ENCODE measurements at places on chromosomes 16 and 17.

DNA sequence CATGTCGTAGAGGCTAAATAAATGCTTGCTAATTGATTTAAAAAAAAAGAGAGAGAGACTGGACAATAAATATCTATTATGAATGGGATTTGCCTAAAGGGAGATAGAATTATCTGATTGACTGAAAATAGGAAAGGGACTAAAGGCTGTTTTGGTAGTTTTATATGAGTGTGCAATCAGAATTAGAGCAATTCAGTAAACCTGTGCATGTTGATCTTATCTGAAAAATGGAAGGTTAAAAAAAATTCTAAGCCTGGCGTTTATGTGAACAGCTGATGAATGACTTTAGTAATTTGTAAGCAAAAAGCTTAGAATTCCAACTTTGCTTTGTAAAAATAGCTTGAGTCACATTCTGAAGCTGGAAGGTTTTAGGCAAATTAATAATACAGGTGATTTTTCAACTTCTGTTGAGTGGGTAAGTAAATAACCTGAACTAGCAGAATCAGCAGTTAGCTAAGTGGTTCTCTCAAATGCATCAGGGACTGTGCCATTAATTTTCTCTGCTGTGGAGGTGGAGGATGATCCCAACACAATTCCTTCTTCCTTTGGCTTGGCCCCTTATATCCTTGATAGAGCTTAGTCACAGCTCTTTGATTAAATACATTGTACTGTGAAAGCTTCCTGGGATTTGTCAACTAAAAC is 254.4 kb downstream of the PHKB start:
- DNase-seq = no peak

GRCh38 chr17:8488901-8489300 is 53.2 kb downstream of the NDEL1 start:
- no peak for DNase-seq

GRCh38 chr17:44006272-44006597 is 1.8 kb downstream of the NAGS start:
- DNase-seq = no peak

GRCh38 chr16:18039931-18040330 is 296.6 kb downstream of the NPIPA8 start:
- no peak for DNase-seq

DNA sequence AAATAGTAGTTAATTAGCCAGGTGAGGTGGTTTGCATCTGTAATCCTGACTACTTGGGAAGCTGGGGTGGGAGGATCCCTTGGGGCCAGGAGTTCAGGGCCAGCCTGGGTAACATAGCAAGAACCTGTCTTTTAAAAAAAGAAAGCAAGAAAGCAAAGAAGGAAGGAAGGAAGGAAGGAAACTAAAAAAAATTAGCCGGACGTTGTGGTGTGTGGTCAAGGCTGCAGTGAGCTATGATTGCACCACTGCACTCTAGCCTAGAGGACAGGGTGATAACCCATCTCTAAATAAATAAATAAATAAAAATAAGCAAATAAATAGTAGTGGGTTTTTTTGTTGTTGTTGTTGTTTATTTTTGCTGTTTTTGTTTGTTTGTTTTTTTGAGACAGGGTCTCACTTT is 39.3 kb upstream of the MAP2K6 start:
- peak; percentile 27 for DNase-seq

- no peak for DNase-seq
These were observed 28.1 kb downstream of the NGFR start for GRCh38 chr17:49523196-49523595.

DNA sequence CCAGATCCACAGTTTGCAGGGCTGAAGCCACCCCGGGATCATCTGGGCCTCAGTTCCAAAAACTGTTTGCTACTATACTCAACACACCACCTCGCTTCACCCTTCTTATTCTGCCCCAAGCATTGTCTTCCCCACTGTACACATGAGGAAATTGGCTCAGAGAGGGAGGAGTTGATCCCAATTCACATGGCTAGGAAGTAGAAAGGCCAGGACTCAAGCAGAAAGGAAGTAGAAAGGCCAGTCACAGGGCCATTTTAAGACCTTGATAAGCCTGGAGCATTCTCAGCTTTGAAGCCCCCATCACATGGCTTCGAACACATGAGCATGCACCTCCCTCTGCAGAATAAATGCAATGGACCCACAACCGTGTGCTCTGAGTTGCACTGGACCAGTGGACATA is 7.7 kb upstream of the PRSS22 start:
- DNase-seq = no peak

DNA sequence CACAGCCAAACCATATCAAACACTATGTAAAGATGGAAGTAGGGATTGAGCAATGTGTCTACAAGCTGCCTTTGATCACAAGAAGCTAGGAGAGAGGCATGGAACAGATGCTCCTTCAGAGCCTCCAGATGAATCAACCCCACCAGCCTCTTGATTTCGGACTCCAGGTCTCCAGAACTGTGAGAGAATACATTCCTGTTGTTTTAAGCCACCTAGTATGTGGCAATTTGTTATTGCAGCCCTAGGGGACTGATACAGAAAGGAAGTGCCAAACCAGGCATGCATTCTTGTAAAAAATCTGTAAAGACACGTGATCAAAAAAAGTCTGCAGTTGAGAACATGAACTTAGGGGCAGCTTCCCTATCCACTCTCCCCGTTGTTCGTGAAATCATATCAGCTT is 91.1 kb downstream of the C17orf67 start:
- no peak for DNase-seq

- DNase-seq = no peak
These were observed 465.9 kb upstream of the ERCC4 start for GRCh38 chr16:13453938-13454553.

DNA sequence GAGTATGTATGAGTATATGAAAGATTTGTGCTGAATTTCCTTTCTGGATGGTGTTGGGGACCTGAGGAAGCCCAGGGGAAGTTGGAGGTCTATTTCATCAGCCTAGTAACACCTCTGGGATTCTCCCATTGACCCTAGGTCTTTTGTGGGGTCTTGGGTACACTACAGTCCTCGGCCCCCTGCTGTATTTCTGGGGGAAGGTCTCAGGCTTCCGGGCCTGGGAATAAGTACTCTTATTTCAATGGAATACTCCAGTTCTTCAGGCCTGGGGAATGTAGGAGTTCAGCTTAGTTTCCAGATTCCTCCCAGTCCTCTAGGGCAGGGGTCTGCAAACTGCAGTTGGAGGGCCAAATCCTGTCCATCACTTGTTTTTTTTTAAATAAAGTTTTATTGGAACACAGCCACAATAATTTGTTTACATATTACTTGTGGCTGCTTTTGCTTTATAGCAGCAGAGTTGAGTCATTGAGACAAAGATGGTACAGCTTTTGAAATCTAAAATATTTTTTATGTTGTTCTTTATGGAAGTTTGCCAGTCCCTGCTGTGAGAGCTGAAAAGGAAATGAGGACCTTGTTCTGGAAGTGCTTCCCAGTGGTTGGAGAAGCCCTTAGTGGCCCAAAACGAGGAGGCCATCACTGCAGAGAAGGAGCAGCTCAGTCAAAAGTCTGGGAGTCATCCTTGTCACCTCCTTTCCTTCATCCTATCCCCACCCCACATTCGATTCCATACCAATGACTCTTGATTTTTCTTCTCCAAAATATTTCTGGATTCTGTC is 142.5 kb upstream of the HS3ST2 start:
- no peak for DNase-seq

DNA sequence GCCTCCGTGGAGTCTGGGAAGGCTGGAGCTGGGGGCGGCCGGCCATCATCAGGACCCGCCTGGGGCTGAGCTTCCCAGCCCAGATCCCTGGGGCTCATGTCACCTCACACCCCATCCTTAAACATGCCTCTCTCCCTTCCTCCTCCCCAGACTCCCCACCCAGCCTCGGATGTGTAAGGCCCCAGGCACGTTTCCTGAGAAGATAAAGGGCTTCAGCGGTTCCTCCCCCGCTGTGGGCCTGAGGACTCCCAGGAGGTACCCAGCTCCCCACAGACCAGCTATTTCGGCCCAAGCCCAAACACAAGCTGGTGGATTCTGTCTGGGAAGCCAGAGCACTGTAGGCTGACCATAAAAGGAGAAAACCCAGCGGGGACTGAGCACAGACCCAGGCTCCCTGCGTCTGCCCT is 49.2 kb downstream of the MYH11 start:
- DNase-seq = no peak

DNA sequence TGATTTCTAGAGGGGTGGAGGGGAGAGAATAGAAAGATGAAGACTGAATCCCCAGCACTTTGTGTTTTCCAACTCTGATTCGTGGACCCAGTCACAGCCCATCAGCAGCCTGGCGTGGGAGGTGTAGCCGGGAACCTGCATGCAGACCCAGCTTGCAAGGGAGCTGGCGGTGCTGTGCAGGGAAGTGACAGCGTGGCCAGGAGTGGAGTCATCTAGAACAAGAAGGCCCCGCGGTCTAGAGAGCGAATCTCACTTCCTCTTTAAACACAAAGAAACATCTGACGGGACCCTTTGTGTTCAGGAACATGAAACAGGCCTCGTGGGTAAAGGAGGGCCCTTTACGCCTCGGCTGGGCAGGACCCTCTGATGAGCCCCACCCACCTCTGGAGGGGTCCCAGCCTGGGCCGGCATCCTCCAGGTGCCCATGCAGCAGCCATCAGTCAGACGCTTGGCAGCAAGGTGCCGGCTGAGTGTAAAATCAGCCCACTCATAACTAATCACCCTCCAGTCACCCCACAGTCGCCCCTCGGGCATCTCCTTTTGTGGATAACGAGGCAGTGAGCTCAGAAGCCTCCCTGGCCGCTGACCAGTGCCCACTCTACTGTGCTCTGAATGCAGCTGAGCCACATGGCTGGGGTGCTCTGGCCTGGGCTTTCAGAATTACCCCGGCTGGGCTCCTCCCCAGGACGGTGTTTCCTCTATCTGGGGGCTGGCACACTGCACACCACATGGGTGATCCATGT is 4.4 kb downstream of the SNAI3 start:
- DNase-seq = no peak

- no peak for DNase-seq
These were observed 21.0 kb downstream of the PDIA2 start for GRCh38 chr16:303760-304505.

- no peak for DNase-seq
These were observed at the start of gene SRCIN1 for GRCh38 chr17:38605841-38606645. TSS of gene SRCIN1 (minus strand) at chr17:38605952. CDS start at chr17:38605705, 247 bp downstream.

- peak; percentile 38 for DNase-seq
These were observed 20.0 kb downstream of the TRAF4 start for GRCh38 chr17:28763804-28764266.

- DNase-seq = no peak
These were observed 185.1 kb upstream of the PSMD7 start for GRCh38 chr16:74111456-74111982.

- no peak for DNase-seq
These were observed 46.4 kb downstream of the NKD1 start for GRCh38 chr16:50594308-50595260.

GRCh38 chr16:648781-649589 is at the start of gene WDR90:
TSS of gene WDR90 (plus strand) at chr16:649365. CDS start at chr16:649417, 52 bp downstream.
- DNase-seq = peak; percentile 78

GRCh38 chr16:24909856-24910255 is 64.1 kb downstream of the SLC5A11 start:
- no peak for DNase-seq

DNA sequence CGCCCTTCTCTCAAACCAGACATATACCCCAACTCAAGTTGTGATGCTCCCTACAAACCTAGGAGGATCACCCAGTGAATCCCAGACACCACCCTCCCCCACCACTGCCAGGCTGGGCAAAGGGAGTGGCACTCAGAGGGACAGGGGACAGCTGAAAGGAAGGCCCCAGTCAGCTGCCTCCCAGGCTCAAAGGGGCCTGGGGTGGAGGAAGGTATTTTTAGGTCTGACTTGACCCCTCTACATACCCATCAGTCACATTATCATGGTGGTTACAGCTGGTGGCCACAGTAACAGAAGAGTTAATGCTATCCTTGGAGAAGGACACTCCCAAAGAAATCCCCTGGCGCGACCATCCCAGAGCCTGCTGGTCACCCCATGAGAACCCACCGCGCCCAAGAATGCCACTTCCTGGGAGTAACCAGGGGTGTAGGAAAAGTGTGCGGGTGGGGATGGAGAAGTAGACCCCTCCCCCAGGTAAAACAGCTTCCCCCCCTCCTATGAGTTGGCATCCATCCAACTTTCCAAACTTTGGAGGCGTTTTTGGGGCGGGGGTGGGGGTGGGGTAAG is 1.1 kb downstream of the CACNB1 start:
- no peak for DNase-seq

- no peak for DNase-seq
These were observed 3.6 kb upstream of the TBX21 start for GRCh38 chr17:47729476-47729875.

DNA sequence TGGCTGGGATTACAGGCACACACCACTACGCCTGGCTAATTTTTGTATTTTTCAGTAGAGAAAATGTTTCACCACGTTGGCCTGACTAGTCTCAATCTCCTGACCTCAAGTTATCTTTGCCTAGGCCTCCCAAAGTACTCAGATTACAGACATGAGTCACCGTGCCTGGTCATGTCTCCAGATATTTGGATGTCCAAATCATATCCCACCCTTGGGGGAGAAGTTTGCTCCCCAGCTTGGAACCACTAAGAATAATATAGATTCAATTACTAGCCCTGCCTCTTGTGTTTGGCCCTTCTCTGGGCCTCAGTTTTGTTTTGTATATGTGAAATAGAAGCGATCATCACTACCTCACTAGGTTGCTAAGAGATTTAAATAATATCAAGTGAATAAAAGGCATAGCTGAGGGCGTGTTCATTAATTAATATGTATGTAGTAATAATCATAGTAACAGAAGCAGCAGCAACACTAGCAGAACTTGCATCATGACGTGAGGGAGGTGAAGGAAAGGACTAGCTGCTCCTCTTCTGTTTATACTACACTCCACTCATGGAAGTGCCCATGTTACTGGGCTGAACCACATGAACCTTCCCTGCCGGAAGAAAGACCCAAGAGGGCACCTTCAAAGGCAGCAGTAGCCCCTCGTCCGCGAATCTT is 253.6 kb upstream of the XYLT1 start:
- DNase-seq = no peak

GRCh38 chr16:73052576-73052975 is 4.6 kb upstream of the ZFHX3 start:
- no peak for DNase-seq

DNA sequence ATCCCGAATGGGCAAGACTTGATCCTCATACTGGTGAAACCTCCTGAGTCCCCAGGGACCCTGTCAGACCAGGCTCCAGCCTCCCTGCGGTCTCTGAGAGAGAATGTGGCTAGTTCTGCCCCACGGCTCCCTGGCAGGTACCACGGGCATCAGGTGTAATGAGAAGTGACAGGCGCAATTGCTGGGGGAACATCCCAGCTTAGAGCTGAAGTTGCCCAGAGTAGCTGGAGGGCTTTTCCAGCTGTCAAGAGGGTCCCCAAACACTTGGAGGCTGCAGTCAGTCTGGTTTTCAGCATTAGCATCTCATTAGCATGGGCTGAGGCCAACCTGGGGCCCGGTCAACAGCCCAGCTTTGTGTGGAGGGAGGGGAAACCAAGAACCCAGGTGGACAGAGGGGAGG is 100.0 kb upstream of the TMEM132E start:
- DNase-seq = no peak

- DNase-seq = no peak
These were observed 14.2 kb downstream of the KIF1C start for GRCh38 chr17:5011928-5012327.

GRCh38 chr17:73546114-73546513 is 98.1 kb downstream of the SDK2 start:
- DNase-seq = no peak

GRCh38 chr17:75854101-75854748 is 910 bp downstream of the WBP2 start:
- DNase-seq = no peak

GRCh38 chr16:66888647-66889615 is 8.6 kb downstream of the PDP2 start:
- no peak for DNase-seq

- DNase-seq = no peak
These were observed 62.4 kb upstream of the MARCHF10 start for GRCh38 chr17:62870552-62870971.

GRCh38 chr17:3911271-3912053 is 4.8 kb downstream of the P2RX1 start:
- DNase-seq = no peak
